ENCODE measurements at places on chromosomes 5 and 9. TPM values are rescaled to one million over a fixed set of nuclear protein-coding genes. Genes with fewer than 3 reads are reported as not detected.

DNA sequence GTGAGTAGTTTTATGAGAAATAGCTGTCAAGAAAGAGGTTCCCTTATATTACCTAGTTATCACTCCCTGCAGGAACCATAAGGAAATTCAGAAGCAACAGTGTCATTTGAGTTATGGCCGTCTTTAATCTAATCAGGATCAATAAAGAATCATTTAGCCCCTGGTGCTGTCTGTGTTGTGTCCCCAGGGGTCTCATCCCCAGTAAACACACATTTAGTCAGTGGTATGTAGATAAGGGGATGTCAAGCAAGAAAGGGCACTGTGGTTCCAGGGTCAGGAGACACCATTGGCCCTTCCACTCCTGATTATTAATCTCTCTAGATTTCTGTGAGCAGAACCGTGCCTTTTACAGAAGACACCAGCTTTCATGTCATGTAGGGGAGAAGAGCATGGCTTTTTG is 158.0 kb upstream of the SEMA6A start:
- DNase-seq, result no peak

DNA sequence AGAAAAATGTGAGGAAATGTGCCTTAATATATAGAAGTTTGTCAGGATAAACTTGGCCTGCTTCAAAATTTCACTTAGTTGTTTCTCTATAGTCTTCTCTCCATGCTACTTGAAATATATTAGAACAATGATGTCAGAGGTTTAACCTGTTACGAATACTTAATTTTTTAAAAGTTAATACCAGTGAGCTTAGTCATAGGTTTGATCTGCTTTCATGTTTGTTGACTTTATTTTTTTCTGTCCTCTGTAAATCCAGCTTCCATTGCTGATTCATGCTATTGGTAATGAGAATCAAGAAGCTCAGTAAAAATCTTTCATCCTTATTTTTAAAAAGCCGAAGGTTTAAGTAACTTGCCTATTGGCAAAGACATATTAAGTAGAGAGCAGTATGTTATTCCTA is 27.9 kb downstream of the BDP1 start:
- no peak for DNase-seq

LCN12 gene
- 2.1 TPM for total RNA-seq

DNA sequence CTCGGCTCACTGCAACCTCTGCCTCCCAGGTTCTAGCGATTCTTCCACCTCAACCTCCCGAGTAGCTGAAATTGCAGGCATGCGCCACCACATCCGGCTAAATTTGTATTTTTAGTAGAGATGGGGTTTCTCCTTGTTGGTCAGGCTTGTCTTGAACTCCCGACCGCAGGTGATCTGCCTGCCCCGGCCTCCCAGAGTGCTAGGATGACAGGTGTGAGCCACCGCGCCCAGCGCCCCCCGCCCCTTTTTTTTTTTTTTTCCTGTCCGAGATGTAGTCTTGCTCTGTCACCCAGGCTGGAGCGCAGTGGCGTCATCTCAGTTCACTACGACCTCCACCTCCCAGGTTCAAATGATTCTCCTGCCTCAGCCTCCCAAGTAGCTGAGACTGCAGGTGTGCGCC is 6.6 kb downstream of the ATP6V1G1 start:
- no peak for DNase-seq

DNA sequence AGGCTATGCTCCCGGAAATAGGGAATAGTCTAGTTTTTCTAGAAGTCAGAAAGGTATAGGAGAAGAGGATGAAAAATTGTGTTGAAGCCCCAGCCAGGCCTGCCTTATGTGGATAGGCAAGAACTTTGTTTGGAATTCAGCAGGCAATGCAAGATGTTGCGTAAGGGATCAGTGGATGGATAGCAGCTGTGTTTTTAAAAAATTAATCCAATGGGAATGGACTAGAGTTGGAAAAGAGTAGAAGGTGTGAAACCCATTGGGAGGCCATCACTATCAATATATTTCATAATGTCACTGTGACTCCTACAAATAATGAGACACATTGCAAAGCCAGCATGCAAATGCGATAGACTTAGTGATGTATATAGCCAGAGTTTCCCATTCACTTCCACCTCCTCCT is 281.9 kb downstream of the MARCHF11 start:
- DNase-seq, result no peak

- no peak for DNase-seq
Measured at GRCh38 chr5:98570010-98570409, 203.5 kb upstream of the RGMB start.

KCNMB1 gene
- not detected for total RNA-seq

DRD1 gene
- total RNA-seq, result not detected

SLC6A7 gene
- total RNA-seq, result not detected

FCN2 gene
- total RNA-seq, result not detected

GRCh38 chr5:178476972-178477754 is 113.0 kb downstream of the COL23A1 start:
- no peak for DNase-seq

DNA sequence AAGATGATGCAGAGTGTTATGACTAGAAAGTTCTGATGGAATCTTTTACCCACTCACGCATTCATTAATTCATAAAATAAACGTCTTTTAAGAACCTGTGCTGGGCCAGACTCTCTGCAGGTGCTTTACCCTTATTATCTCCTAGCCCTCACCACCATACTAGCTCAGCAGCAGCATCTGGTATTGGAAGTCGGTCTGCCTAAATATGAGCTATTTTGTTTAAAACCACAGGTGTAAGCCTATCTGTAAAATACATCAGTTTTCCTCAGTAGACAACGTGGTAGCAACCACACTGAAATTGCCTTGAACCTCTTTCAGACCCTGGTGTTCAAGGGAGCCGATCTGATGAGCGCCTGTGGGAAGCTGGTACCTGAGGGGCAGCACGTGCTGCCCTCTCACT is 69.4 kb downstream of the PPIC start:
- no peak for DNase-seq

- no peak for DNase-seq
Measured at GRCh38 chr9:108094676-108094993, 605.1 kb upstream of the KLF4 start.

WDR38 gene
- not detected for total RNA-seq

DNA sequence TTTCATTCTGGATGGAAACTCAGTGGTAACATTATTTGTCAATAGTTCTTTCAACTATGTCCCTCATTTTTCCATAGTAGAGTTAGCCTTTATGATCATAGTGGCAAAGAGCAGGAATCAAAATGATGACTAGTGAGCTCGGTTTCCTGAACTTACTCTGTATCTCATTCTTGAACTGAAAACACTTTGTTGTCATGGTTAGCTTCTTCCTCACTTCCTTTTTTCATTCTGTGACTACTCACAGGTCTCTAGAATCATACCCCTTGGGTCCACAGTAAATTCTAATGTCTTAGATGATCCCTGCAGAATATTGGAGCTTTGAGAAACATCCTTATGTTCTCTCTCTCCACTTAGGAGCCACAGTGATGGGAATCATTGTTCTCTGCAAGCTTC is 29.4 kb upstream of the RECK start:
- DNase-seq, result no peak

GRCh38 chr5:68960961-68961360 is 132.9 kb upstream of the SLC30A5 start:
- DNase-seq, result no peak

Data from activated T-helper 2 cell treated with anti-CD3 and anti-CD28 coated beads, Interferon-gamma antibody, Interleukin-2, Interleukin-4, amounts not matched to agents 10 μg/mL and 5 μg/mL and 100 μg/mL, durations not matched to agents 14 hours and 24 hours and 36 hours (primary cell).